ENCODE measurements at places on chromosomes 16 and 17.

- peaks cover 3% of the 10 kb centered on the region for H3K36me3 ChIP-seq
- H3K27ac ChIP-seq, result no peak overlapping the region
- H3K27me3 ChIP-seq, result no peaks in the 10 kb centered on the region
- no peak overlapping the region for H3K4me3 ChIP-seq
- DNase-seq, result no peak
Observed at GRCh38 chr17:4858882-4859260, 25.7 kb downstream of the MINK1 start.

- no peak overlapping the region for H3K27ac ChIP-seq
- H3K27me3 ChIP-seq, result no peaks in the 10 kb centered on the region
- H3K4me3 ChIP-seq, result no peak overlapping the region
- H3K36me3 ChIP-seq, result no peaks in the 10 kb centered on the region
- no peak for DNase-seq
Observed at GRCh38 chr16:22864375-22864774, 50.4 kb downstream of the HS3ST2 start.

GRCh38 chr16:66485376-66485775, 58.3 kb downstream of the BEAN1 start:
- no peak for DNase-seq
- H3K27ac ChIP-seq, result no peak overlapping the region
- H3K36me3 ChIP-seq, result no peaks in the 10 kb centered on the region
- H3K27me3 ChIP-seq, result no peaks in the 10 kb centered on the region
- peaks cover 5% of the 10 kb centered on the region for H3K4me1 ChIP-seq

DNA sequence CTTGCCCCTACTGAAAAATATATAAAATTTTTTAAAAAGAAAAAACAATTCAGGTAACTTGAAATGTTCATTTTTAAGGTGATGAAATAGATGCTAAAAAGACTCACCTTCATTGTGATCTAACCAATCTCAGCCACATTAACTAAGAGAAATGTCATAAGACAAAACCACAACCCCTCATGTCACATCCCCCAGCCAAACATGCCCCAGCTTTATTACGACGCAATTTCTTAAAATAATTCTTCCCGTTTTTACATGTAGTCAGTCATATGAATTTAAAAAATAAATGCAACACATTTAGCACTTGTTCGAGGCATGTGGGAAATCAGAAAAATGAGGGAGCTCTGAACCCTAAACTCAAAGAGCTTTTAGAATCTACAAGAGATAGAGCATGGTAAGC, 9.5 kb downstream of the AMFR start:
- H3K4me3 ChIP-seq, result no peak overlapping the region
- no peaks in the 10 kb centered on the region for H3K27me3 ChIP-seq
- H3K36me3 ChIP-seq, result no peaks in the 10 kb centered on the region

- no peak overlapping the region for H3K4me3 ChIP-seq
- no peaks in the 10 kb centered on the region for H3K27me3 ChIP-seq
- no peak overlapping the region for H3K27ac ChIP-seq
- peaks cover 7% of the 10 kb centered on the region for H3K36me3 ChIP-seq
Observed at GRCh38 chr16:48537909-48538745, 71.9 kb downstream of the N4BP1 start.

- H3K27ac ChIP-seq, result no peak overlapping the region
- H3K4me1 ChIP-seq, result no peaks in the 10 kb centered on the region
- H3K27me3 ChIP-seq, result no peaks in the 10 kb centered on the region
- DNase-seq, result no peak
- no peak overlapping the region for H3K4me3 ChIP-seq
Observed at GRCh38 chr17:34178092-34178491, 77.0 kb upstream of the CCL2 start.

Data from GM12878 (cell line).